H1 (cell line): ENCODE measurements at places on chromosomes 5 and 9.

- no peak for DNase-seq
Measured at GRCh38 chr5:2732850-2733249, 18.6 kb downstream of the IRX2 start.

DNA sequence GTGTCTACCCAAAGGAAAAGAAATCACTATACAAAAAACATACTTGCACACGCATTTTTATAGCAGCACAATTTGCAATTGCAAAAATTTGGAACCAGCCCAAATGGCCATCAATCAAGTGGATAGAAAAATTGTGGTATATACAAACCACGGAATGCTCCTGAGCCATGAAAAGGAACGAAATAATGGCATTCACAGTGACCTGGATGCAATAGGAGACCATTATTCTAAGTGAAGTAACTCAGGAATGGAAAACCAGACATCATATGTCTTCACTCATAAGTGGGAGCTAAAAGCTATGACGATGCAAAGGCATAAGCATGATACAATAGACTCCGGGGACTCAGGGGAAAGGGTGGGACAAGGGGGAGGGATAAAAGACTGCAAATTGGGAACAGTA, 78.4 kb downstream of the ENC1 start:
- DNase-seq, result no peak

- no peak for DNase-seq
Measured at GRCh38 chr5:98986587-98986986, 57.8 kb upstream of the CHD1 start.

DNA sequence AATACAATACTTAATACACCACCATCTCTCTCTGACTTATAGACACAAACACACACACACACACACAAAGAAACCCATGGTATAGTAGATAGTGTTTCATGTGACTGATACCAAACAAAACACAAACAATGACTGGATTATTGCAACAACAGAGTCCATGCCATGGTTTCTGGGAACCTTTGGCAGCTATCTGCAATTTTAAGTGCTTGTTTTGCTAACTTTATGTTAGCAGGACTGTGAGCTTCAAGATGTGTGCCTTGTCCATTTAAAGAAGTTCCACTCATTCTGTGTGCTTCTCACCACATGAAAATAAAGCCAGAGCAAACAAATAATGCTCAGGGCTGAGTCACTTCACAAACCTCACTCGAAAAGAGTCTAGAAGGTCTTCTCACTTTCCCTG, 15.1 kb upstream of the LURAP1L start:
- no peak for DNase-seq

DNA sequence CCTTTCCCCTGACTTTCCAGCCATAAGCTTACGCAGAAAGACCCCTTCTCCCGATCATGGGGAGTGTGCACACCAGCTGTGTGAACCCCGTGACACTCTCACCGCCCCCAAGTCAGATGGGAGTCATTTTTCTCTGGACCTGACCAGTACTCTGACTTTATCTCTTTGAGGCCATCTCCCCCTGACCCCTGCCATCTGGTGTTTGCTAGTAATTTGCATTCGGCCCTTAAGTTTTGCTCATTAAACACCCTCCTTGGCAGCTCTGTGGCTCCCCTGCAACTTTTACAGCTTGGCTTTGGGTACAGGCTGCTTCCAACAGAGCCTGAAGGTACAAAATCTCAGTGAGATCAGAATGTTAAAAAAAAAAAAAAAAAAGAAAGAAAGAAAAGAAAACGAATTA, 43.9 kb downstream of the PDZD2 start:
- DNase-seq, result no peak

- DNase-seq, result no peak
Measured at GRCh38 chr5:145393426-145393825, 441.7 kb downstream of the PRELID2 start.

DNA sequence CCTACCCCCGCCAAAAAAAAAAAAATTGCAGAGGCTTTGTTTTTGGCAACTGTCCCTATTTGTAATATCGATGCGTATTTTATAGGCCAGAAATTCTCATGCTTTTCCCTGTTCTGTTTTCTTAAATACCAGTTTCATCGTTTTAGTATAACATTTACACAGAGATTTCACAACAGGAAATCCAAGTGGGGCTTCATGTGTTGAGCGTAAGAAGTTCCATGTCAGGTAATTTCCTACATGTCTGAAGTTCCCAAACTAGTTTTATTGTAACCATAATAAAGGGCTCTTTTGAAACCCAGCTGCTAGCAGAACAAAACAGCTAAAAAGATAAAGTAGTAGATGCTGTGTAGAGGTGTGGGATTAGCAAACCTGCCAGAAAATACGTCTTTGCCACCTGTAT, 4.2 kb downstream of the SMC5 start:
- DNase-seq, result no peak

GRCh38 chr5:96338624-96339415, 94.2 kb downstream of the PCSK1 start:
- DNase-seq, result no peak

DNA sequence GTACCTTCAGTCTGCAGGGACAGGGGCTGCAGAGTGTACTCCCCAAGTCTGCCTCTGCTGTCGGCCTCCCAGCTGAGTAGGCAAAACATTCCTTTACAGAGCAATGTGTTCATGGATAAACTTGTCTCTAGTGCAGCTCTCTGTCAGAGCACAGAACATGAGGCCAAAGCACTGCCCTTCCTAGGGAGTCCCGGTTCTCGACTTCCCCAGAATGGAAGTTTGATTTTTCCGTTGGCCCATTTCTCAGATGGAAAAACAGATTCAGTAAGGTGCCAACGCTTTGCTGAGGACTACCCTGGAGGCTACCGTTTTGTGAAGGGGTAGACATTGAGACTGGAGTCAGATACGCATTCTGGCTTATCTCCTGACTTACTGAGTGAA, 422 bp upstream of the TRIM32 start:
- DNase-seq, result no peak

DNA sequence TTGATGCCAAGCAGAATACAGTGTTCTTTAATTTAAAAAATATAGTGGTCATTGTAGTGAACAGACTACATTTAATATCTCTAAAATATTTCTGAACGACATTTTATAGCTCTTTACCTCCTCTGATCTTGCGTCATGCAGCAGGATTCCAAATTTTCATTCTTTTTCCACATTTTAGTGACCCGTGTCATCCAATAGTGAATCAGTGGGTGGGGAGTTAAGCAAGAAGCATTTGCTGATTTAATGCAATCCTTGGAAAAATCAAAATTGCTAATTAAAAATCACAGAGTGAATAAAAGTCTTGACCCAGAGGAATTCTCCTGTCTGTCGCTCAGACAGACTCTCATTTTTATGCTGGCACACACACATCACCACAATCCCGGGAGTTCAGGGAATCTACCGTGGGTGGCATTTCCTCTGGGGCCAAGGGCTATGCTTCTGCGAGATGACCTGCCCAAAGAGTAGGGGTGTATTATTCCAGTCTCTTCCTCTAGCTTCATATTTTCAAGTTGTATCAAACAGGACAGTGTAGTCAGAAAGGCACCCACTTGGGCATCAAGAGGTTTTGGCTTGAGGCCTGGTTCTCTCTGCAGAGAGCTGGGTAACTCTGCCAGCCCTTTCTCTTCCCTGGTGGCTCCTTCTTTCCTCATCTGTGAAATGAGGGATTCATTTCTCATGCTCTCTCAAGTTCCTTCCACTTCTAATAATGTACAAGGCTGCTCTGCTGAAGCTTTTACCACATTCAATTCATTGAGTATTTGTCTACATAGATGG, 24.8 kb upstream of the OTP start:
- DNase-seq, result no peak

- no peak for DNase-seq
Measured at GRCh38 chr5:51816427-51816826, 433.2 kb downstream of the ISL1 start.

GRCh38 chr5:79983618-79984017, 7.4 kb downstream of the MTX3 start:
- no peak for DNase-seq

DNA sequence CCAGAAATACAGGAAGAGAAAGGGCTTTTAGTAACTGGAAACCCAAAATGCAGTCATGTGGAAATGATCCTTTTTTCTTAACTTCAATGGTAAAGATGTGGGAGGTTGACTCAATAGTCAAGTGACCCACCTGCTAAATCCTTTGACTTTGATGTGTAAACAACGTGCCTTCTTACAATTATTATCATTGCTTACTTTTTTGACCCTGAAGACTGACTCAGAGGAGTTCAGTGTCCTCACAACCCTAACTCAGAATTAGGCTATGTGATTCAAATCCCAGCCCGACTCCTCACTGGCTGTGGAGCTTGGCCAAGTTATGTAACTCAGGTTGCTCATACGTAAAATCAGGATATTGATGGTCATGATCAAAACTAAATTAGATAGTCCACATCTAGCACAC, 27.9 kb downstream of the ANXA1 start:
- DNase-seq, result no peak

- no peak for DNase-seq
Measured at GRCh38 chr9:116504893-116505480, 182.1 kb upstream of the TRIM32 start.

DNA sequence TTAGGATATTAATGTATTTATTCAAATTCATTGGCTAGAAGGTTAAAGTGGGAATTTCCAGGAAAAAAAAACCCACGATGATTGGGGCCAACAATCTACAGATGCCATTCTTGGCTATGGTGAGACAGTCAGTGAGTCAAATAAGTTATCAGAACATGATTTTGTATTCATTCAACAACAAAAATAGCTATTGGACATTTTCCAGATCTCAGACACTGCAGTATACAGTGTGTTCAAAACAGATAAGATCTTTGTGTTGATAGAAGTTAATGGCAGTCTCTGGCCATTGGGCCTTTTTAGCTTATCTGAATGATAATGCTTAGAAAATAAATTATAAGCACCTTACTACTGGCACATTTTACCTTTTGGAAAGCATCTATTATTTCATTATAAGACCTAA, 547.7 kb downstream of the MAT2B start:
- no peak for DNase-seq

DNA sequence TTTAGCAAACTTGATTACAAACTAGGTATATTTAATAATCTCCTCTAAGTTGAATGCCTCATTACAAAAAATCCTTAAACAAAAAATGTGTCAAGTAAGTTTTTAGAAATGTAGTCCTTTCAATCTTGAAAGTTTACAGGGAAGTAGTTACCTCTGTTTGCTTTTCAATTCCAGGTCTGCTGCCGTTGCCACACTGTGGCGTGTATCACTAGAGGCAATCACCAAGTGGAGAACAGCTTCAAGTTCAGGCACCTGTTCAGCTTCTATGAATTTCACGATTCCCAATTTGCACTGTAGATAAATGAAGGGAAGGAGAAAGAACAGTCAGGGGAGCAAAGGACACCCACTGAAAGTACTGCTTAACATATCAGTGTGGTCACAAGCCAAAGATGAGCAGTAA, 51.1 kb downstream of the ECPAS start:
- DNase-seq, result no peak

GRCh38 chr5:83034036-83034435, 43.2 kb downstream of the TMEM167A start:
- DNase-seq, result no peak

DNA sequence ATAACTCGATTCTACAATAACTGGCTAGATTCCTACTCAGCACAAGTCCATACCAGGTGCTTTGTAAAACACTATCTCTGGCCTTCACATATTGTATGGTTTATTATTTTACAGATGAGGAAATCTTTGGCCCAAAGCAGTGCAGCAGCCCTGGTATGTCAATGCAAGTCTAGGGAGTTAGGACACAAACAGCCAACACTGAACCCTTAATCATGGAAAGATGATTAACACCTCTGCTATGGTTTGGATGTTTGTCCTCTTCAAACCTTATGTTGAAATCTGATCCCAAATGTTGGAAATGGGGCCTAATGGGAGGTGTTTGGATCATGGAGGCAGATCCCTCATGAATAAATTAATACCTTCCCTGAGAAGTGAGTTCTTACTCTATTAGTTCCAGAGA, 76.6 kb downstream of the MAPKAP1 start:
- DNase-seq, result no peak

GRCh38 chr9:118401546-118401945, 697.3 kb downstream of the TLR4 start:
- no peak for DNase-seq
